ENCODE measurements at places on chromosomes 5 and 9.

DNA sequence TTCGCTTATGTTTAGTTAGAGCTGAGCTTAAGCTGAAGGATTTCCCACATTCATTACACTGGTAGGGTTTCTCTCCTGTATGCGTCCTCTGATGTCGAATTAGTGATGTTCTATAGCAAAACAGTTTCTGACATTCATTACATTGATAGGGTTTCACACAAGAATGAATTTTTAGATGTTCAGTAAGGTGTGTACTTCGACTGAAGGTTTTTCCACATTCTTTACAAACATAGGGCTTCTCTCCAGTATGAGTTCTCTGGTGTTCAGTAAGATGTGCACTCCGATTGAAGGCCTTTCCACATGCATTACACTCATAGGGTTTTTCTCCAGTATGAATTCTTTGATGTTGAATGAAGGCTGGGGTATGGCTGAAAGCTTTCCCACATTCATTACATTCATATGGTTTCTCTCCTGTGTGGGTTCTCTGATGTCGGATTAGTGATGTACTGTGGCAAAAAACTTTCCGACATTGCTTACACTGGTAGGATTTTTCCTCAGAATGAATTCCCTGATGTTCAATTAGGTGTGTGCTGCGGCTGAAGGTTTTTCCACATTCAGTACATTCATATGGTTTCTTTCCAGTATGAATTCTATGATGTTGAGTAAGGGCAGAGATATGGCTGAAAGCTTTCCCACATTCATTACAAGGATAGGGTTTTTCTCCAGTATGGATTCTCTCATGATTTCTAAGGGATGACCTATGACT, 14.6 kb downstream of the ZNF883 start:
- DNase-seq = no peak

DNA sequence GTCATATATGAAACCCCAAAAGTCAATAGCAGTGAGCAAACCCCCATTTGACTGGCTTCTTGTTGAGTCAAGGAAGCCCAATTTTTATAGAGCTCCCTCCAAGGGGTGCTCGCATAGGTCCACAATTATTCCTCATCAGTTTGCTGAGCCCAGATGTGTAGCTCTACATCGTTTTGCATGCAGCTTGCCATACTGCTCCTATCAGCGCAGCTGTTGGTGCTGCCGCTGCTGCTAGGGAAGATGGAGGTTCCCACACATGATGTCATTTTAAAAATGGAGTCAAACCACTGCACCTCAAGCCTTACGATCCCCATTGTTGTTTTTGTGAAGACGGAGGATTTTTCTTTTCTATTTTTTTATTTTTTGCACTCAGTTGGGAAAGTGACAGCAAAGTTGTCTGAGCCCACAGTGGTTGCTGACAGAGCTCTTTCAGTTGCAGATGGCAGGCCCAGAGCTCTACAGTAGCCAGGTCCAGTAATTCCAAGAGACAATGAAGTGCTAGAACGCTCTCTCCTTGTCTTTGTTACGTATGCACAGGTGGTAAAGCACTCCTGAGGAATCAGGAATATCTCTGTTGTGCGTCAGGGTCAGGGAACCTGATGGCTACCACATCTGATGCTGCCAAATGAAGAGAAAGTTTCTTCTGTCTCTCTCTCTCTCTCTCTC, 23.2 kb upstream of the C5orf63 start:
- no peak for DNase-seq

DNA sequence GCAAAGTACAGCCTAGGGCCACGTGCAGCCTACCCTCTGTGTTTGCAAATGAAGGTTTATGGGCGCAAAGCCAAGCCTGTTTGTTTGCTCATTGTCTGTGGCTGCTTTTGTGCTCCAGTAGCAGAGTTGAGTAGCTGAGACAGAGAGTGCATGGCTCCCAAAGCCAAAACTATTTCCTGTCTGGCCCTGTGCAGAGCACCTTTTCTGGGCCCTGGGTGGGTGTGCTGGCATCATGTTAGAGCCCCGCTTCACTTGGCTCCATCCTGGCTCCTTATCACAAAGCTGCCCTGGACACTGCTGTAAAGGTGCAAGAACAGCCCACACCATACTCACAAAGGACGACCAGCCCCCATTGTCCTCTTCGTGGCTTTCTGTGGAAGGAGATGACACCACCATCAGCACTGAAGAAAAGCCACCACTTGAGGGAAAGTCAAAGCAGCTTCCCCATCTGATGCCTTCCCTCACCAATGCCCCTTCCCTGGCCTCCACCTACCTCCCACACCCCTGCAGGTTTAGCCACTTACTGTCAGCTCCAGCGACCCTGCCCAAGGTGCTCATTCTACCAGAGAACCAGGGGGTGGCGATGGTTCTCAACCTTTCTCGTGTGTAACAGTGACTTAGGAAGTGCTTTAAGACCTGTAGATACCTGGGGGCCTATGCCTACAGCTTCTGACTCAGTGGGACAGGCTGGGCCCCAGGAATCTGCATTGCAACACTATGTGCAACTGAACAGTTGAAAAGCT, 23.4 kb downstream of the LCP2 start:
- no peak for DNase-seq

DNA sequence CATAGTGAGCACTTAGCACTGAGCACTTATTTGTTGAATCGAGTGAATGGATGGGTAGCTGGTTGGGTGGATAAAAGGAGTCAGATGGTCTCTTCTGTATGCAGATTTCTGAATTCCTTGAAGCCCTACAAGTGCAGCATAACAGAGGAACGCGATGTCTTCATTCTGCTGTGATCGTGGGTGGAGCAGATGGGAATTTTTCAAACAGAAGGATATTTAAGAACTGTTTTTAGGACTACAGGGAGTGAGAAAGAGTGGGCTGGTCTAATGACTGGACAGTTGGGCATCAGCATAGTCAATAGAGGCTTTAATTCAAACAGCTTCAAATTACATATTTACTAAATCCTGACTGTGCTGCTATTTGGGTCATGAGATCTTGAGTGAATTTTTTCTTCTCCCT, 253.2 kb downstream of the CEMIP2 start:
- no peak for DNase-seq

GRCh38 chr5:105639511-105639910, 2031.2 kb downstream of the EFNA5 start:
- DNase-seq = no peak

- DNase-seq = no peak
Observed at GRCh38 chr5:154944716-154945115, 3.8 kb downstream of the MRPL22 start.

DNA sequence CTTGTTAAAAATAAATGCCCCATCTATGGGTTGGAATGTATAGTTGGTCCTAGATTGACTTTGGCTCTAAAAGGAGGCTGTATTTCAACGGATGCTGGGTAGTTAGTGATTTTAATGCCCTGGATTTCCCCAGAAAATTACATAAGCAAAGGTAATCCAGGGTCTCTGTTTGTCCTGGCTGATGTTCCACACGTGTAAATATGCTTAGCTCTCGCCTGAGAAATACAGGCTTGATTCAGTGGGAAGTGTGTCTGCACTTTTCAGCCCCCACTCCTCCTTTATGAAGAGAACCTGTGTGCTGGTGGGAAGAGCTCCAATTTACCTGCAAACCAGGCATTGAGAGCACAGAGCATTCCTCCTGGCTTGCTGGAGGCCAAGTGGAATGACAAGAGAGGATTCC, 294.6 kb upstream of the CLINT1 start:
- DNase-seq = no peak

DNA sequence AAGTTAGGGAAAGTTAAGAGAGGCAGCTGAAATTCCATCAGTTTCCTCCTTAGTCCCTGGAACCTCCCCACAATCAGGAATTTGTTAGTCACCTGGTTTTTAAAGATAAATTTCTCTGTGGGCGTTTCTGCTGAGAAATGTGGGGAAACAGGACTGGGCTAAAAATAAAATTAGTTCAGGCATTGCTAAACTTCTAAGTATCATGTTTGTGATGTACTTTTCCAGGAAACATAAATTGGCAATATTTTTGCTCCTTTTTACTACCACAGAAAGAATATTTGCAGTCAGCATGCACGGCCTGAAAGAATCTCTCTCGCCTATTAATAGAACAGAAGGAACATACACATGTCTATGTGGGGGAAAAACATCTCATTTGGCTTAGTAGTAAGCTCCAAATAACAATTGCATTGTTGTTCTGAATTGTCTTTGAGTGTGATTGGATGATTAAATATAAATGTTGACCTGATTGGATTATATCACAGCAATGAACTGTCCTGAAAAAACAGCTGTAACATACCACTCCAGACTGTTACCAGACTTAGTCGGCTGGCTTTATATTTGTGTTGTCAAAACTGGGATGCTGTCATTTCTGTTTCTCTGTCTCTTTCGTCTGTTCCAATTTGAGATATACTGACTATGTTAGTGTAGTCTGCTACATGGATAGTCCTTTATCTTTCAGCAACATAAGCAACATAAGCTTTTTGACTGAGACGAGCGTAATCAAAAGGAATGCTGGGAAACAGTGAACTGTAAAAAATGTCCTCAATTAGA, 12.9 kb downstream of the TJP2 start:
- DNase-seq = no peak

DNA sequence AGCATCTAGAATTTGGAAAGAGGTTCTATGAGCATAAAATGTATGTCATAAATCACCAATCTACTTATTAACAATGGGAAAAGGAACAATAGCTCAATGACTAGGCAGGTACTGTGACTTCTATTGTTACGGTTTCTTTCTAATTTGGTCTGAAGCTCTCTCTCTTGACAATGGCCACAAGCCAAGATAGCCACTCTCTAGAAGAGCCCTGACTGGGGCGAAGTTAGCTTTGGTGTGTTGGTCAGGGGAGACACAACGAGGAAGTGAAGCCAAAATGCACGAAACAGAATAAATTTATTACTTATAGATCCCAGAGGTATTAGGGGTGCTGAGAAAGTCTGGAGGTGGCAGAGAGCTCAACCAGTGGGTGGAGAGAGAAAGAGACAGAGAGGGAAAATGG, 9.4 kb upstream of the RAD23B start:
- no peak for DNase-seq

DNA sequence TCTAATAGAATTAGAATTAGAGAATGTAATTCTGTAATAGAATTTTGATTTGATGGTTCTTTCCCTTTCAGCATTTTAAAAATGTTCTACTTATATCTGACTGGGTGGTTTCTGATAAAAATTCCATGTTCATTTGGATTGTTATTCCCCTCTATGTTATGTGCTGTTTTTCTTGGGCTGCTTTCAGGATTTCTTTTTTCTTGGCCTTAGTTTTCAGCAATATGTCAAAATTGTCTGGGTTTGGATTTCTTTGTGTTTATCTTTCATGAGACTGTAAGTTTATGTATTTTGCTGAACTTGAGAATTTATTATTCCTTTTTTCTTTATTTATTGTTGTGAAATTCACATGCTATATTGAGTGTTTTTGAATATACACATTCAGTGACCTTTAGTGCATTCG, 189.1 kb downstream of the RANBP17 start:
- no peak for DNase-seq

DNA sequence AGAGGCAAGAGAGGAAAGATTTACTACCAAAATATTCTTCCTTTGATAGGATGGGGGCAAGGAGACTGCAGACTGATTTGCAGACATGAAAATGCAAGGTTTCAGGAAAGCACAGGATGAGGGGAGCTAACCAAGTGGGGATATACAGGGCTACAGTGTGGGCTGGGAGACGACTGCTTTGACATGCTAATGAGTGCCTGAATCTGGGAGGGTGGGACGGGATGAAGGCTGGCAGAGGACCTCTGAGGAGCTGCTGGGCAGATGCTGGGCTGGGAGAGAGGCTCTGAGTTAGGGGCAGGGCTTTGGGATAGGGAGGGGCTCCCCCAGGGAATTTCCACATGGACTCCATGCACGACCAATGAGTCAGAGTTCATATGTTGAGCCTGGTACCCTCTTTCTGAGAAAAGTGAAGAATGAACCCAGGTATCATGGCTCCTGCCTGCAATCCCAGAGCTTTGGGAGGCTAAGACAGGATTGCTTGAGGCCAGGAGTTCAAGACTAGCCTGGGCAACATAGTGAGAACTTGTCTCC, 4.9 kb upstream of the CPLX2 start:
- DNase-seq = no peak
